ENCODE measurements at places on chromosomes 7 and 10. TPM values are rescaled to one million over a fixed set of nuclear protein-coding genes. Genes with fewer than 3 reads are reported as not detected.

PRSS2 gene
- not detected for total RNA-seq

- no peak for DNase-seq
Observed at GRCh38 chr10:6482737-6483357, 97.2 kb downstream of the PRKCQ start.

POLR2J2 gene
- total RNA-seq, result 4.8 TPM

RHOBTB1 gene
- total RNA-seq, result 42.2 TPM

GPR85 gene
- total RNA-seq, result 2.6 TPM

OR13A1 gene
- not detected for total RNA-seq

- peak; percentile 69 for DNase-seq
Observed at GRCh38 chr10:86795353-86795752, 38.9 kb downstream of the BMPR1A start.
